ENCODE measurements at places on chromosomes 4 and X. TPM values are rescaled to one million over a fixed set of nuclear protein-coding genes. Genes with fewer than 3 reads are reported as not detected.

Gene SMIM10L2A
- total RNA-seq, result 9.0 TPM

Gene FAM47A
- not detected for total RNA-seq

Gene SYNPO2
- total RNA-seq, result 1.6 TPM

Gene IQCM
- not detected for total RNA-seq

Gene ARX
- total RNA-seq, result 6.1 TPM

Gene OTUD6A
- total RNA-seq, result not detected

Gene C4orf51
- total RNA-seq, result not detected

Gene SPACA5
- not detected for total RNA-seq

Gene EFHC2
- total RNA-seq, result 2.0 TPM

Gene LINC00632
- 15.9 TPM for total RNA-seq

Gene HMX1
- total RNA-seq, result not detected

All from frontal cortex (tissue), 4 donors.